Testis (tissue), 5 donors: ENCODE measurements at places on chromosomes 2 and 18. TPM values are rescaled to one million over a fixed set of nuclear protein-coding genes. Genes with fewer than 3 reads are reported as not detected.

DNA sequence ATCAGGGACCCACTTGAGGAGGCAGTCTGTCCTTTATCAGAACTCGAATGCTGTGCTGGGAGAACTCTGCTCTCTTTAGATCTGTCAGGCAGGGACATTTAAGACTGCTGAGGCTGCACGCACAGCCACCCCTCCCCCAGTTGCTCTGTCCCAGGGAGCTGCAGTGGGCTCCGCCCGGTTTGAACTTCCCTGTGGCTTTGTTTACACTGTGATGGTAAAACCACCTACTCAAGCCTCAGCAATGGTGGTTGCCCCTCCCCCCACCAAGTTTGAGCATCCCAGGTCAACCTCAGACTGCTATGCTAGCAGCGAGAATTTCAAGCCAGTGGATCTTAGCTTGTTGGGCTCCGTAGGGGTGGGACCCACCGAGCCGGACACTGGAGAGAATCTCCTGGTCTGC lies 11.8 kb upstream of the LHCGR start:
- H3K27ac ChIP-seq, result no peak overlapping the region
- H3K27me3 ChIP-seq, result no peaks in the 10 kb centered on the region
- H3K36me3 ChIP-seq, result no peaks in the 10 kb centered on the region
- no peak for DNase-seq
- H3K4me3 ChIP-seq, result no peak overlapping the region
- H3K4me1 ChIP-seq, result no peaks in the 10 kb centered on the region

The CFAP53 gene
- total RNA-seq, result 22.7 TPM

DNA sequence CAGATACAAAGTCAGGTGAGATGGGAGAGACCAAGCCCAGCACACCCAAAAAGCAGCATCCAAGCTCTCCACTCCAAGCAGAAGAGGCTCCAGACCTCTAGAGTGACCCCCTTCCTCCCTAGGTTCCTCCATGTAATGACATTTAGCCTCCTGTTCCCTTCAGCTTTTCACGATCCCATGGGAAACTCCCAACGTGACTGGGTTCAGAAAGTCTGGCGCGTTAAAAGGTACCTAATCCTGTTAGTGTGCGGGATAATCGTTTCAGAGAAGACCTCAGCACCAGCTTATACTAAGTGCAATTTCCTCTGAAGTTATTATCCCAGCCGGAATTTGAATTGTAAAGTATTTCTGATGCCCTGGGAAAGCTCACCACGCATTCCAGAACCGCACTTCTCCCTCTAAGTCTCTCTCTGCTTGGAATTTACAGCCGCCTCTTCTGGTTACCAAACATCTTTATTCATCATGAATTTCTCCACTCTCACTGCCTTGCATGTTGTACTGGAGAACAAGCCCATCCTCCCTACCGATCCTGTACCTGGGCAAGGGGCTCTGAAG lies 46.9 kb downstream of the CCBE1 start:
- no peaks in the 10 kb centered on the region for H3K27me3 ChIP-seq
- no peak for DNase-seq
- no peaks in the 10 kb centered on the region for H3K36me3 ChIP-seq
- no peak overlapping the region for H3K4me3 ChIP-seq
- H3K27ac ChIP-seq, result no peak overlapping the region

- H3K27ac ChIP-seq, result no peak overlapping the region
- H3K4me3 ChIP-seq, result no peak overlapping the region
- no peaks in the 10 kb centered on the region for H3K36me3 ChIP-seq
- DNase-seq, result no peak
- H3K4me1 ChIP-seq, result peaks cover 28% of the 10 kb centered on the region
- H3K27me3 ChIP-seq, result no peaks in the 10 kb centered on the region
Observed at GRCh38 chr2:216796115-216796840, 63.6 kb downstream of the TNP1 start.

DNA sequence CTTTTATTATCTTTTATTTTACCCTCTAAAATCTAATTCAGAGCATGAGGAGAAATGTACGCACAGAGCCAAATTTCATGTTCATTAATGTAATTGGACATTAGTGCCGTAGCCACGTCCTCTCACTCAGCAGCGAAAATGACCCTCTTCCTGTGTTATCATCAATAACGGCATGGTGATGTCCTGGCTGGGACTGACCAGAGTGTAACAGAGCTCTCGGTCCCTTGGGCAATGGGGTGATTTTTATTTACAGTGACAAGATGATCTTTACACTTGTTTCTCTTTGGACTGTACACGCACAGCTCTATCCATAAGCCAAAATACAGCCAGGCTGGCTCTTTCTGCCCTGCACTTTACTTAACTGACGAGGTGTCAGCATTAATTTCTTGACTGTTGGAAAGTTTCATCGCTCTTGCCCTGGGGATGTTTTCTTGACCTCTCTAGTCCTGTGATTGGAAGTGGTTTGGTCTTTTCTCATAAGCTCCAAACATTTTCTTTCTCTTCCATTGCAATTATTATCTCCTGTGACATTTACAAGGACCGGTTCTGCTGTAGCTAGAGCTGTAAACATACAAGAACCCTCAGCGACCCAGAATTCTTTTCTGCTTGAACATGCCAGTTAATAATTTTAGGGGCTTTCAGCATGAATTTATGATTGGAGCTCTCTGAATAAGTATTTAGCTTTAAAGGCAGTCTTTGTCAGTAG lies 308.0 kb upstream of the PIK3C3 start:
- H3K4me3 ChIP-seq, result no peak overlapping the region
- H3K27ac ChIP-seq, result no peak overlapping the region
- H3K4me1 ChIP-seq, result no peaks in the 10 kb centered on the region
- no peaks in the 10 kb centered on the region for H3K36me3 ChIP-seq

GRCh38 chr2:6970976-6971480 lies 53.8 kb downstream of the RNF144A start:
- H3K36me3 ChIP-seq, result no peaks in the 10 kb centered on the region
- no peak overlapping the region for H3K4me3 ChIP-seq
- H3K4me1 ChIP-seq, result no peaks in the 10 kb centered on the region
- H3K27ac ChIP-seq, result no peak overlapping the region

The TRIM43 gene
- total RNA-seq, result 1.4 TPM

The GPR39 gene
- total RNA-seq, result 2.7 TPM
